ENCODE measurements at places on chromosomes 7 and 10.

- DNase-seq: no peak
Observed at GRCh38 chr10:99996671-99997648, 12.8 kb downstream of the DNMBP start.

- no peak for DNase-seq
Observed at GRCh38 chr7:35712563-35713226, 17.8 kb upstream of the HERPUD2 start.

DNA sequence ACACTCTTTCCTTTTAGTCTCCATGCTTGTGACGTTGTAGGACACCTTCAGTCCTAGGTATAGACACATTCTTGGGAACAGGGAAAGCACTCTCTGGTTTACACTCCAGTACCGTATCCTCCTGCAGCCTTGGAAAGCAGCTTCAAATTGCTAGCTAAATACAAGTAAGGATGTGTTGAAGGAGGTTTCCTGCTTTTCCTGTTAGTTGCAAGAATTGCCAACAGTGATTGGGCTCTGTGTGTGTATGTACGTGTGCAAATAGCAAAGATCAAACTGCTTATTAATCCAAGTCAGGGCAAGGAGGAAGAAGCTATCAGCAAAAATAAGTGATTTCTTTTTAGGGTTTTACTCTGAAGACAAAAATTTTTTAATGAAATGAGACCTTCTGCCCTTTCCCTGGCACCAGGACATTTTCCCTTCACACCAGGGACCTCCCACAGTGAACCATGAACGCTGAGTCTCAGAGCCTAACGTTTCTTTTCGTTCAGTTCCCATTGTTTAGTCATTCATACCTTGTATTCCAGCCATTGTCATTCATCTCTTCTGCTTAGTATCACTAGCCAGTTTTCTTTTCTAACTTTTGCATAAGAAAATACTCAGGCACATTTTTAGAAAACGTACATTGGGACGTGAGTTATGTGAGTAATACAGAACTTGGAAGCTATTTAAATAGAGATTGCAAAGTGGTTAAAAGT, 36.9 kb upstream of the AUTS2 start:
- peak; percentile 84 for DNase-seq

GRCh38 chr10:120607710-120608703, 151.0 kb downstream of the PLPP4 start:
- DNase-seq: no peak

GRCh38 chr10:111455776-111456426, 379.1 kb downstream of the ADRA2A start:
- no peak for DNase-seq

DNA sequence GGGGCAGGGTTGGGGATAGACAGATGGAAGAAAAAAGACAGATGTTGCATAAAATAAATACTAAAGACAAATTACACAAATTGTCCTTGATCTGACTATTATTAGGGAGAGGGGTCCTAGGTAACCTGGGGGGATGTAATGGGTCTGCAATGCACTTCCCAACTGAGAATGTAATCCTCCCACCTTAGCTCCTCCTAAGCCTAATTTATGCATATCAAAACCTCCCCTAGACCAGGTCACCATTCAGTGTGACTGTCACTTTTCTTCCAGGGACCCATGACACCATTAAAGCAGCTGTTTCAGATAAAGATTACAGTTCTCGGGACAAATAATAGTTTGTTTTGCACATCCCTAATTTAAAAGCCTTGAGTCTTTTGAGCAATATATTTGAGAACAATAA, 133.9 kb upstream of the FEZF1 start:
- DNase-seq: no peak

GRCh38 chr10:64091897-64092296, 570.7 kb downstream of the REEP3 start:
- DNase-seq: peak; percentile 7

DNA sequence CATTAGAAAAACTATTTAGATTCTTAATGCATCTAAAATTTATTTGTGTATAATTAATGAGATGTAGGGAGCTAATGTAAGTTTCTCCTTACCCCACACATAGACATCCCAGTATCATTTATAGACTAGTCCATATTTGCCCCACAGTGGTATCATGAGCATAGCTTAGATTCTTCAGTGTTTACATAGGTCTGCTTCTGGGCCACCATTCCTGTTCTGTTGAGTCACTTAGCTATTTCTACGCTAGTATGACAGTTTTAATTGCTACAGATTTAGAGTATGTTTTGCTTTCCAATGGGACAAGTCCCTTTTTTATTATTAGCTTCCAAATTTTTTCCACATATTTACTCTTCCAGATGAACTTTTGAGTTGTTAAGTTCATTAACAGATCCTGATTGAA, 69.4 kb downstream of the MCMBP start:
- no peak for DNase-seq

GRCh38 chr10:125812128-125812750, 10.8 kb downstream of the UROS start:
- DNase-seq: no peak

GRCh38 chr10:101683276-101683675, 11.7 kb downstream of the FBXW4 start:
- no peak for DNase-seq

GRCh38 chr7:42843205-42843800, 68.6 kb downstream of the C7orf25 start:
- peak; percentile 76 for DNase-seq

- no peak for DNase-seq
Observed at GRCh38 chr10:6018422-6018821, 41.1 kb upstream of the IL15RA start.

GRCh38 chr7:16740623-16740953, 13.0 kb upstream of the TSPAN13 start:
- no peak for DNase-seq

DNA sequence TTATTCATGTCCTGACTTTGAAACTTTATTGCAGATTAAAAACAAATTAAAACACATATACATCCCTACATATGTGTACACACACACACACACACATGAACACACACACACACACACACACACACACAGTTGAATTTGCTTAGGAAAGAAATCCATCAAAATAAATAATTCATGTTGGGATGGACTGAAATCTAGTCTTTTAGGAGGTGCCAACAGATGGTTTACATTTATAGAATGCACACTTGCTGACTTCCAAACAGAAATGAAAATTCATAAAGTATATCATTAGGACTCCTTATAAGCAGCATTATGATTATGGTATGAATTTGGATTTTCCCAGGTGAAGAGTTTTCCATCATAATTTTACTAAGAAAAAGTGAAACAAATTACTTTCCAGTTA, 270.5 kb upstream of the ETV1 start:
- DNase-seq: no peak

- DNase-seq: no peak
Observed at GRCh38 chr10:24622781-24623301, 100.8 kb downstream of the ARHGAP21 start.

GRCh38 chr7:21044384-21044783, 257.7 kb upstream of the SP8 start:
- DNase-seq: no peak

DNA sequence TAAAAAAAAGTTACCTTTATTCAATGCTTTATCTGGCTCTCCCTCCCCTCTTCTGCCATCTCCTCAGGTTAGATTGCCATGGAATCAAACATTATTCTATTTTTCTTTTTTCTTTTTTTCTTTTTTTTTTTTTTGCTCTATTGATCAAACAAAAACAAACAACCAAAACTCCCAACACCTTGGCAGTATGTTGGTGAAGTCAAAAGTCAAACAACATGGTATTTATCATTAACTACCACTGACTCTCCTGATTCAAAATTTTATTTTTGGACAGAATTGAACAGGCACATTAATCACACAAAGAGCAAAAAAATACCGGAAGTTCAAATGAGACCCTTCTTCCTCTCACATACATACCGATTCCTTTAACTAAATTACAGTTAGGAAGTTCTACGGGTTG, 6.4 kb downstream of the PON1 start:
- no peak for DNase-seq

DNA sequence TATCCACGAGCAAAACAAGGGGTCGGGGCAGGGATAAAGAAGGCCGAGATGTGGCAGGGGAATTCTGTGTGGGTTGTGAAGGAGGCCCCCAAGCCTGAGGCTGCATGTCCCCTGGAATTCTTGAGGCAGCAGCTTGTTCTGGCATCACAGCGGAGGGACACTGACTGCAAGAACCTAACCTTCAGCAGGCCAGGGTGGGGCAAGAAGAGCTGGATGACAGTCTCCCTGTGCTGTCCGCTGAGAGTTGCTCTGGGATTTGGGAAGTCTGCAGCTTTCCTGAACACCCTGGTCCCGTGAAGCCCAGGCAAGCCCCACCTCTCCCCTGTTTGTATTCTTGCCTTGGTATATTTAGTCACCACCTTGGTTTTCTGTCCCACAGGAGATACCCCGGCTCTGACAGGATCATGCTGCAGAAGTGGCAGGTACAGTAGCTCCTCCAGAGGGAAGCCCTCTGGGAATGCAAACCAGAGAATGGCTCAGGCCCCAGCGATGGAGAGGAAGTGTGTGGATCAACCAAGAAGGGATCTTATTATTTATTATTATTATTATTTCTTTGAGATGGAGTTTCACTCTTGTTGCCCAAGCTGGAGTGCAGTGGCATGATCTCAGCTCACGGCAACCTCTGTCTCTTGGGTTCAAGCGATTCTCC, 1.9 kb upstream of the LRRC18 start:
- no peak for DNase-seq

DNA sequence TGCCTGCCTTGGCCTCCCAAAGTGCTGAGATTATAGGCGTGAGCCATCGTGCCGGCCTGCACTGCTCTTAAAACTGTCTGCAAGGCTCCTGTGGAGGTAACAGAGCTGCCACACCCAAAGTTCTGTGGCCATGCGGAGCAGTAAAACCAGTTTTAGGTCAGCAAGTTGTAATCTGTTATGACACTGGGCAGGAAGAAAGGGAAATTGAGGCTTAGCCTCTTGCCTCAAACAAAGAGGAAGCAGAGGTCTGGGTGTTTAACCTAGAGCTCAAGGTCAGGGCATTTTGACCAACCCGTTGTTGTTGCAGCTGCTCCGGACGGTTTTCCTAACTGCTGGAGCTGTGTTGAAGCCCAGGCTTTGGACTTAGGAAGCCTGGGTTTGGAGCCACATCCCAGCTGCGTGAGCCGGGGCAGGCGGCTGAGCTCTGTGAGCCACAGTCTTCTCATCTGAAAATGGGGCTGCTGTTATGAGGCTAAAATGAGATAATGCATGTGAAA, 7.4 kb upstream of the RRP12 start:
- no peak for DNase-seq

- DNase-seq: peak; percentile 4
Observed at GRCh38 chr10:120017733-120018417, 125.3 kb downstream of the SEC23IP start.

GRCh38 chr10:92591550-92592022, 1.3 kb upstream of the KIF11 start:
- peak; percentile 90 for DNase-seq

DNA sequence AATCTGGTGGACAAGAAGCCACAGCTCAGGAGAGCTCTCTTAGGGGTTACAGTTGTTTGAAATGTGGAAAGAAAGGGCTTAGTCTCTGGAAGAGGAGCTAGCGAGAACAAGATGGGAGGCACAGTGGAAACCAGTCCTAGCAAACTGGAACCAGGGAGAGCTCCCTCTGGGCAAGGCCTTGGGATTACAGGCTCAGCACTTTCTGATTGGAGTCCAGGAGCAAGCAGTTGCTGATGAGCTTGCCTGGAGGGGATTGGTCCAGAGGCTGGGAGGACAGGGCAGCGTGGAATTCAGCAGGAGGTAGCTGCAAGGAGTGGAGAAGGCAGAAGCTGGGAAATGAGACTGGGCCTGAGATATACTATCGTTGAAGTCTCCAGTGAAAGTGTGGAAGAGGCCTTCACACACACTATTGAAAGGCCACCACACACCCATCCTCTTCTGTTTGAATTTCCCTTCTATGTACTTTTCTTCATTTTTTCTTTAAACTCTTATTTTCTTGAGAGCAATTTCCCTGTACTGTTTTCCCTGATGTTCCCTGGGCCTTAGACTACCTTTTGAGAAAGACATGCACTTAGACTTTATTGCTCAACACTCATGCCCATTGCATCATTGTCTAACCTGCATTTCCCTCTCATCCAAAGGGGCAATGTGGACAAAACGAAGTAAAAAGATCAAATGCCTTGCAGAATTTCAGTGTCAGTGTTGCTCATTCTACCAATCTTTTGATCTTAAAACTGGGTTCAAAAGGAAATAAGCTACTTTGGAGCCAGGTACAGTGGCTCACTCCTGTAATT, 57.8 kb upstream of the LANCL2 start:
- DNase-seq: no peak

- no peak for DNase-seq
Observed at GRCh38 chr7:139230023-139230422, 1.0 kb upstream of the UBN2 start.

GRCh38 chr10:131516285-131516684, 204.8 kb upstream of the TCERG1L start:
- no peak for DNase-seq
